Central memory CD4-positive, alpha-beta T cell (primary cell): ENCODE measurements at places on chromosomes 4 and X.

GRCh38 chrX:48459483-48459882 lies 10.6 kb downstream of the SLC38A5 start:
- no peak for DNase-seq

DNA sequence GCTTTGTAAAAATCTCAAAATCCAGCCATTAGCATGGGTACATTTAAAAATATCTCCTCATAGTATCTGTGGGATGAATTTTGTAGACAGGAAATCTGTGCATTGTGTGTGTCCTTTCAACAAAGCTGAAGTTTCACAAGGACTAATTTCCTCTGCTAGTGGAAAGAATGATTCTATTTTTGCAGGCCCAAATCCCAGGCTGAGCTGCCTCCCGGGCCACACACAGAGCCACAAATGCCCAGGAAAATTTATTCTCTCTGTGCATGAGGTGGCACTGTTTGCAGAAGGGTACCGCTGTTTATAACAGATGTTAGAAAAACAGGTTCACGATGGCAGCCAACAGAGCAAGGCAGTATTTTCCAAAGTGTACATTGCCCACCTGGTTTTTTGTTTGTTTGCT lies 11.0 kb upstream of the VCX3B start:
- DNase-seq: no peak

DNA sequence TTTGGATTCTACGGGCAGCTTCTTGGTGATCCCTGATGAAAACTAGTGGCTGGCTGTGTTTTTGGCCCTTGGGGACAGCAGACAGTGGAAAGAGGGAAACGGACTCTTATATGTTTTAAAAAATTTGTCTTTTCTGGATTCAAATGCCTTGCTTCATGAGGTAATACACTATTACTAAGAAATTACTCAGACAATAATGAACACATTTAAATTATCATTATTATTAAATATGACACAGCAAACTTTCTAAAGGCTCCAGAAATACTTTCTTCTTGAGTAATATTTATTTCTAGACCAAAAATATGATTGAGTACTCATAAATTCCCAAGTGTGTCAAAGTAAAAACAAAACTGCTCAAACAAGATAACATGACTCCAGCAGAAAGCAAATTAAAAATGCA lies 520.7 kb upstream of the AADAT start:
- no peak for DNase-seq

- no peak for DNase-seq
Observed at GRCh38 chrX:43627669-43628068, 28.4 kb upstream of the MAOA start.

DNA sequence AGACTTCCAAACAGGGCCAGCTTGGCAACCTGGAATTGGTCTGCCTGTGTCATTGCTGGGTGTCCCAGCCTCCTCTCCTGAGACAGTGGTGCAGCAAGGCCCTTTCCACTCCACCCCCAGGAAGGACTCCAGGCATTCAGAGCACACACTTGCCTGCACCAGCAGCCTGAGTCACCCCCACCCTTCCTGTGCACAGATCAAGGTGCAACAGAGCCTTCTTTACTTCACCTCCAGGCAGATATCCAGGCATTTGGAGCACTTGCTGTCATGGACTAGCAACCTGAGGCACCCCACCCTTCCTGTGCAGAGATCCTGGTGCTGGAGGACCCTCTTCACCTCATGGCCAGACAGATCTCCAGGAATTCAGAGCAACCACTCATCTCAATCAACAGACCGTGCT lies 135.8 kb downstream of the GASK1B start:
- no peak for DNase-seq

GRCh38 chr4:187124331-187124730 lies 400.7 kb upstream of the FAT1 start:
- DNase-seq: no peak

DNA sequence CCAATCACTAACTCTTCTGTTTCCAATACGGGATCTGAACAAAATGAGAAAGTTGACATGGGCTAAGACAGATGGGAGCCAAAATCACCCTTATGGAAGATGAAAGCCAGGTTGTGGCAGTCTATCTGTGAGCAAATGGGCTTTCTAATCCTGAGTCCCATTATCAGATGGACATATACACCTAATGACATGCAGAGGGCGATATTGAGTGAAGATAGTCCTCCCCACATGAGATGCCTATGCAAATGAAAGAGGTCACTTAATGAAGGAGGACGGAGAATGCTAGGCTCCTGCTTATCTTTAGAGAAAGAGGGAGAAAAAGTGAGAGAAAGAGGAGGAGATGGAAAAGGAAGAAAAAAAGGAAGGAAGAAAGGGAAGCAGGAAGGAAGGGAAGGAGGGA lies 547.5 kb downstream of the NLGN4X start:
- DNase-seq: no peak

DNA sequence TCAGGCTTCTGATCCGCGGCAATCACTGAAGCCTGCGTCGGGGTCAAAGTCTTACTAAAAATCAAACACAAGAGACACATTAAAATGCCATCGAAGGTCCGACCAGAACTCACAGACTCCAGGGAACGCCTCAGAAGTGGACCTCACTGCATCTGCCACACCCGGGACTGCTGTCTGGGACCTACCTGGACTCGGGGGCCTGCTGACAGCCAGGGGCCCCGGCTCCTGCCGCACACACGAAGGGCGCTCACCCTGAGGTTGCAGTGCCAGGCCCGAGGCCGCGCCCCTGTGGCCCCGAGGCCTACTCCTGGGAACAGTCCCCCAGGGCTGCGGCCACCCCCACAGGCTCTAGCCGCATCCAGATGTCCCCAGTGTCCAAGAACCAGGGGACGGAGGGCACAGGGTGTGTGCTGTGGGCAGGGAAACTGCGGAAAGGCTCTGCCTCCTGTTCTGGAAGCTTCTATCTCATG lies 7.4 kb downstream of the CTBP1 start:
- no peak for DNase-seq

GRCh38 chr4:169219440-169219839 lies 51.3 kb downstream of the SH3RF1 start:
- no peak for DNase-seq

- no peak for DNase-seq
Observed at GRCh38 chr4:22235698-22236097, 280.2 kb downstream of the ADGRA3 start.

- no peak for DNase-seq
Observed at GRCh38 chr4:176653401-176654220, 139.1 kb downstream of the VEGFC start.

DNA sequence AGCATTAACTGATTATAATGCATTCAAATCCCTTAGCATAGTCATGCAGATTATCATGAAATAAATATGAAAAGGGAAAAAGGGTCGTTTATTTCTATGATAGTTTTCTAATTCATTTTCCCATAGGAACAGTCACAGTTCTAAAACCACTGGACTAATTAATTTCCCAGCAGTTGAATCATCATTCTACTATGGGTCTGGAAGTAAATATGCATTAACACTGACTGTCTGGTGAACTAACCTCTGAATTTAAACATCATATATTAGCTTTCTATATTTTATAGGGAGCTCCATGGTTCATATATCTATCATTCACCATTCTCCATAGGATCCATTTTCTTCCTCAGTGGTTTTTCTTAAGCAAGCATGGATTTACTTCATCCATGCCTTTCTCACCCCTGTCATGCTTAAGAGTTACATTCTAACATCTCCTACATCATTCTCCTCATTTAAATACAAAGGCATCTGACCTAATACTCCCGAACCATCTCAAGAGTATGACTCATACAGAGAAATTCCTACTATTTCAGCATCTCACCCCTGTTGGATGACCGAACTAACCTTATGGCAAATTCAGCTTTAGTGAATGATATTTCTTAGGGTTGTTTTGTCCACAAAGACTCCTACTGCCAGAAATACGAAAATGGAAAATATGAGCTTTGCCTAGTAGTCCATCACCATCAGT lies 198.7 kb upstream of the ADAMTS3 start:
- DNase-seq: no peak

DNA sequence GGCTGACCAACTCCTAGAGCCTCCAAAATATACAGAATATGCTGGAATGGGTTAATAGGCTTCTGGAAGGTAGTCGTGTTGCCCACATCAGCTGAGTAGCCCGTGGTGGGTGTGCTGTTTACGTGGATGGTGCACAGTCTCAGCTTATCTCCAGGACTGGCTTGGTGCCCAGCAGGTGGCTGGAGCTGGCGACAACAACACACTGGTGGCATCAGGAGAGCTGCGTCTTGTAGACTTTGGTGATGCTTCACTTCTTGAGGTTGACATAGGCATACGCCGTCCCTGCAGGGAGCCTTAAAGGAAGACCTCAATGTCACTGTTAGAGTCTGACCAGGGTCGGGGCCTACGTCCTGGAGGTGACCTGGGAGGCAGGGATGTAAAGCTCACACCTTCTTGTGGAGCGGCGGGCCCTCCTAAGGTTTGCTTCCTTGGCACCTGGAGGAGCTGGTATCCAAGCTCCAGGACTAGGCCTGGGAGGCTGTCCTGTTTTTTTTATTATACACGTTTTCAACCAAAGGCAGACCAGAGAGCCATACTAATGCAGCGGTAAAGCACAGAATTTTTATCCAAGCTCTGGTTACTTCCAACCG lies 26.5 kb upstream of the RBMX start:
- DNase-seq: no peak

DNA sequence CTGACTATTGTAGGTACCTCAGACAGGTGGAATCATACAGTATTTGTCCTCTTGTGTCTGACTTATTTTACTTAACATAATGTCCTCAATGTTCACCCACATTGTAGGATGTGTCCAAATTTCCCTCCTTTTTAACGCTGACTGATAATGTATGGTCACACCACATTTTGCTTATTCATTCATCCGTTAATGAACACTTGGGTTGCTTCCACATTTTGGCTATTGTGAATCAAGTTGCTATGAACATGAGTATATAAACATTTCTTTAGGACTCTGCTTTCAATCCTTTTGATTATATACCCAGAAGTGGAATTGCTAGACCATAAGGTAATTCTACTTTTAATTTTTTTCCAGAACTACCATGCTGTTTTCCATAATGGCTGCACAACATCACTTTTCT lies 87.0 kb upstream of the NDP start:
- DNase-seq: no peak

GRCh38 chrX:149462849-149463248 lies 42.3 kb downstream of the IDS start:
- DNase-seq: no peak

GRCh38 chr4:64715741-64716140 lies 306.5 kb upstream of the TECRL start:
- no peak for DNase-seq

- no peak for DNase-seq
Observed at GRCh38 chrX:2924151-2924550, 5.0 kb downstream of the ARSD start.

DNA sequence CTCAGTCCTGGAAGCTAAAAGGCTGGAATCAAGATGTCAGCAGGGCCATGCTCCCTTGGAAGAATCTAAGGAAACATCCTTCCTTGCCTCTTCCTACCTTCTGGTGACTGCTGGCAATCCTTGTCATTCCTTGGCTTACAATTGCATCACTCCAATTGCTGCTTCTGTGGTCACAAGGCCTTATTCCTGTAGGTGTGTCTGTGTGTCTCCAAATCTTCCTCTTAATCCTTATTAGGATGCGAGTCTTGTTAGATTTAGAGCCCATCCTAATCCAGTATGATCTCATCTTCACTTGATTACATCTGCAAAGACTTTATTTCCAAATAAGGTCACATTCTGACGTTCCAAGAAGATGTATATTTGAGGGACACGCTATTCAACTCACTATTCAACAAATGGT lies 52.2 kb downstream of the SMIM20 start:
- DNase-seq: no peak

DNA sequence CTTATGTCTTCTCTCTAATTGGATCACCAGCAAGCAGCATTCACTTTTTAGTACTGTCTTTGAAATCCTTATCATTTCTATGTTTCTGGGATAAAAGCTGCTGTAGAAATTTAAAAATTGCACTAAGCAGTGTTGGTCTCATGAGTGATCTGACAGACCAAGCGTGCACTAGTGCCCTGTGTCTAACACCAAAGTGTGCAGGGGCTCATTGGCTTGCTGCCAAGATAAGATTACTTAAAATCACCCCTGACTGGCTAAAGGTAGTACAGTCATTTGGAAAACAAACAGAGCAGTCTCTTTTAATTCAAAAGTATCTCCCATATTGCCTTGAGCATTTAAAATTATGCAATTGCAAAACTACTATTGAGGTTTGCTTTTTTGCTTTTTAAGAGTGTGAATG lies 304.6 kb downstream of the ARAP2 start:
- no peak for DNase-seq

DNA sequence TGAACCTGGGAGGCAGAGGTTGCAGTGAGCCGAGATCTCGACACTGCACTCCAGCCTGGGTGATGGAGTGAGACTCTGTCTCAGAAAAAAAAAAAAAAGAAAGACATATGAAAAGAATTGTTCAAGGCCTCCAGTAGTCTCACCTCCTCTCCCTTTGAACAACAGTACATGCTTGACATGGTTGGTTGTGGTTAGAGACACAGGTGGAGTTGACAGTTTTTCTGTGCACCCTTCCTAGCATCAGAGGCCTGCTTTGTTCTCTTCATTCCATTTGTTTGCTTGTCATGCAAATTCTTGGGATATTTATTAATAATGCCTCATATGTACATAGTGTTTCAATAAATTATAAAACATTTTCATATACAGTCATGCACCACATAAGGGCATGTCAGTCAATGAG lies 18.3 kb upstream of the PDCL2 start:
- DNase-seq: no peak

DNA sequence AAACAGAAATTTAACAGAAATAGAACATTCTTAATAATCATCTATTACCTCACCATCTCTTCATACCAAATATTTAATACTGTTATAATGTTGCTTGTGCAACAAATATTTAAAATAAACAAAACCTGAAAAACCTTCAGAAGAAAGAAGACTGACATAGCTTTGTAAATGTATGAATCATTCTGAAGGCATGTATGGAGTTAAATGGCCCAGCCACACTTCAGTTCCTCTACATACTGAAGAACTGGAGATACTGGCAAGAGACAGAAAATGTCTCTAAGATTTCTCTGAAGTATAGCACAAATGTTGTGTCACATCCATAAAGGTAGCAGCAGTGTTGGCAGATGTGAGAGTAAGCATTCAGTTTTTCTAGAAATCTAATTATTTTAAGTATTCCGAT lies 275.3 kb upstream of the FGF13 start:
- no peak for DNase-seq

GRCh38 chrX:41981481-41982013 lies 58.2 kb upstream of the CASK start:
- DNase-seq: no peak

- no peak for DNase-seq
Observed at GRCh38 chr4:183940864-183941263, 35.8 kb downstream of the STOX2 start.

- DNase-seq: no peak
Observed at GRCh38 chr4:36854554-36854953, 390.0 kb upstream of the NWD2 start.
